GM06990 (cell line): ENCODE measurements at places on chromosomes 13 and 19.

- DNase-seq: no peak
These were observed 3.4 kb downstream of the SPRY2 start for GRCh38 chr13:80337288-80338081.

DNA sequence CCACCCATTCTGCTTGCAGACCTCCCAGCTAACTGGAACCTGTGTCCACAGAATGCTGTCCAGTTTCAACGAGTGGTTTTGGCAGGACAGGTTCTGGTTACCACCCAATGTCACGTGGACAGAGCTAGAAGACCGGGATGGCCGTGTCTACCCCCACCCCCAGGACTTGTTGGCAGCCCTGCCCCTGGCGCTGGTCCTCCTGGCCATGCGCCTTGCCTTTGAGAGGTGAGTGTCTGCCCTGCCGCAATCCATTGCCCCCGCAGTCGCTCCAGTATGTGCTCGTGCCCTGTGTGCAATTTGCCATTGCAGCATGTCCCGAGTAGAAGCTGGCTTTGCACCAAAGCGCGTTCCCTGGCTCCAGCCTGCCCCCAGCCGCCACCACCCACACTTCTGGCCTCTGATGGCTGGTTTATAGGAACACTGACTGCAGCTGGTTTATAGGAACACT, 41.9 kb downstream of the CERS4 start:
- DNase-seq: no peak

- DNase-seq: no peak
These were observed 12.2 kb downstream of the UPF1 start for GRCh38 chr19:18843960-18844359.

DNA sequence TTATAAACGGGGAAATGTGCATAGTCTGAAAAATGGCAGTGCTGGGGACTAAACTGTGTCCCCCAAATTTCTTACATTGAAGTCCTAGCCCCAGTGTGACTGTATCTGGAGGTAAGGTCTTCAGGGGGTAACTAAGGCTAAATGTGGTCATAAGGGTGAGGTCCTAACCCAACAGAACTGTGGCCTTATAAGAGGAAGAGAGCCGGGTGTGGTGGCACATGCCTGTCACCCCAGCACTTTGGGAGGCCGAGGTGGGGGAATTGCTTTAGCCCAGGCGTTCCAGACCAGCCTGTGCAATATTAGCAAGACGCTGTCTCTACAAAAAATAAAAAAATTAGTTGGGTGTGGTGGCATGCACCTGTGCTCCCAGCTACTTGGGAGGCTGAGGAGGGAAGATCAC, 17.8 kb downstream of the PROZ start:
- DNase-seq: peak; percentile 45
